Stimulated activated CD4-positive, alpha-beta T cell treated with anti-CD3 and anti-CD28 coated beads, Interleukin-12 subunit alpha, Interleukin-12 subunit beta, amount 100 ng/mL, for 4 hours (primary cell): ENCODE measurements at places on chromosomes 3 and 15.
A peak's percentile ranks its signal among the peaks of the same experiment; 100 is the strongest.

DNA sequence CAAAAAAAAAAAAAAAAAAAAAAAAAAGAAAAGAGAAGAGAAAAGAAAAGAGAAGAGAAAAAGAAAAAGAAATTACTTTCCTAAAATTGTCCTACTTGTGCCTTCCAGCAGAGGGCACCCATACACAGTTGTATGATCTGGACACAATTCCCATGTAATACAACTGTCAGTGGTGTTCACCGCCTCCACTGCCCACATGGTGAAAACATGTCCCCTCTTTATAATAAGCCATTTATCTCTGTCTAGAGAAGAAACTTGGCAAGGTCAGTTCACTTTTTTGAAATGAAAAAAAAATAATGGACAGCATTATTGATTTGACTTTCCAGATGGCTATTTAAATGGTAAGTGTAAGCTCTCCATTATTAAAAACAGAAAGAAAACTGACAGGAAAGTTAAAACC, 459.4 kb downstream of the GBE1 start:
- DNase-seq, result no peak

GRCh38 chr3:172471903-172472302, 23.6 kb upstream of the GHSR start:
- no peak for DNase-seq

GRCh38 chr3:129398803-129399144, 29.7 kb downstream of the EFCAB12 start:
- peak; percentile 18 for DNase-seq

GRCh38 chr3:46948830-46949671, 27.5 kb downstream of the CCDC12 start:
- no peak for DNase-seq

- DNase-seq, result no peak
Observed at GRCh38 chr3:172262991-172263608, 185.2 kb downstream of the GHSR start.

DNA sequence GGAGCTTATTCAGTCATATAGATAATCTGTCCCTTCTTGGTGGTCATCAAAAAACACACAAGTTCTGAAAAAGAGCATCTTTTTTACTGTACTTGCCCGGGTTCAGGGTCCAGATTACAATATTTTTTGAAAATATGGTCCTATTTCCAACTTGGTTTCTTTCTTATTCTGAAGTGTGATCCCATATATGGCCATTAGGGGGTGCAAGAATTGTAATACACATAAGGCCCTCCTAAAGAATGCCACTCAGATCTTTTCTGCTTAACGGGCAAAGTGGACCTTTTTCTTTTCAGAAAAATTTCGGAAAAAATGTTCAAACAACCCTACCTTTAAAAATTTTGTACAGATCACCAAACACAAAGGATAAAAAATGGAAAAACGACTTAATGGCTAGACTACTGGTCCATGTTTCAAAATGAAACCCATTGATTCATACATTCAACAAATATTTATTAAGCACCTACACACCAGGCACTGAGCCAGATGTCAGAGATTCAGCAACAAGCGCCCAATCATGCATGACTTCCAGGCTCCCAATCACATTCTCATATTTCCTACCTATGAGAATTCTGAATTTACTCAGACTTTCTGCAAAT, 102.0 kb upstream of the MYRIP start:
- no peak for DNase-seq

GRCh38 chr3:156379327-156379726, 175.6 kb downstream of the SSR3 start:
- no peak for DNase-seq

- no peak for DNase-seq
Observed at GRCh38 chr15:101534376-101534970, 45.0 kb upstream of the PCSK6 start.

DNA sequence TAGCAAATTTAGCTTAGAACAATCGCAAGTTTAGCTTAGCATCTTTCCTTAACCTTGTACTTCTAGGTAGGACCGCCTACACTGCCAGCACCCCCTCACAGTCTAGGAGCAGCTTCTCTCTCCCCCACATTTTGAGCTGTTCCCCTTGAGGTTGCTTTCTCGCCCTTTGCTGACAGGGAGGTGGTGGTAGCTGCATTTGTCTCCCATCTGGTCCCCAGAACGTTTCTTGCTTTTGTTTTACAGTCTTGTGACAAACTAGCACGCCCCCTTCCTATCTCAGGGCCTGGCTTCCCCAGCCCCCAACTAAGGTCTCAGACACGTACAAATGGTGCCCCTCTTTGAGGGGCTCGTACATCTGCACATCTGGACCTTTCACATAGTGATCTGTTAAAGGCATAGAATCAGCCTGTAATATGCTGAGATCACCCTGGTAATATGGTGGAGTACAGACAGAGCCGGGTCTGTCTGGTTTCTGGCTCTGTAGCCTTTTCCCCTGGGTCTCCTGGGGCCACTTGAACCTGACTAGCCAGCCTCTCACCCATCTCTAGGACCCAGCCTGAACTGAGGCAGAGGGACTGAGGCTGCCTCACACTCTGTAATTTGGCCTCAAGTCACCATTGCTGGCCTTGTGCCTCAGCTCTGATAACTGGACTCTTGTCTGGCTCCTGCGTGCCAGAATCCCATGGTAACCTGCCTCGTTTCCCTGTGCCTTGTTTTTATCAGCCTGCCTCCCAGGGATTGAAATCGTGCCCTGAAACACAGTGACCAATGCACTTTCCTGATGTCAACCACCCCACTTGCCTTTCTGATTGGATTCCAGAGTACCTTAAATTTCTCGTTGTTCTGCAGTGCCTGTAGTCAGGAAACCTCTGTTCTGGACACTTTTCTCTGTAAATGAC, 27.7 kb downstream of the CRTC3 start:
- no peak for DNase-seq

DNA sequence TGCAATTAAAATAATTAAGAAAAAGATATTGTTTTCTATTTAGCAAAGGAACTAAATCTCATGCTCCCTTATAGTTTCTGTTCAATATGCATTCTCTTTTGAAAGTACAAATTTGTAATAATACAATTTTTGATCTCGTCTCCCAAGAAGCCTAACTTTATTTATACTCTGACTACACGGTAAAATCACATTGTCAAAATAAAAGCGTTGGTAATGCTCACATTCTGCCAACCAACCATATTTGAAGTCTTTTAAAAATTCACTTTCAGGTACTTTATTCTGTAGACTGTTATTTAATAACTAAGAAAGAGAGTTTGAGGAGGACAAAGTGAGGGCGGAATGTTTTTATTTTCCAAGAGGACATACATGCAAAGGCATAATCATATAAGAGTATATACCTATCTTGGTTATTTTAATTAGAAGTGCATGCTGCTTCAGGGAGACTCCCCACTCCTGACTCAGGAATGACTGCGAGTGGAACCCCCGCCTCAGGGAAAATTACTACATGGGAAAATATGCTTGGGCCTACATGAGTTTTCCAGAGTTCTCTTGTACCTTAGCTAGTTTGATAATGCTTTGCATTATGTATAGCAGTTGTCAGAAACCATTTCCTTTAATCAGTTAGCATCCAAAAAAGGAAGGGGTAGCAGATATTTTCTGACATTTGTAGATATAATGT, 19.3 kb downstream of the MBNL1 start:
- DNase-seq, result no peak

GRCh38 chr3:73591286-73591800, 33.4 kb downstream of the PDZRN3 start:
- no peak for DNase-seq

- DNase-seq, result no peak
Observed at GRCh38 chr3:8145661-8146060, 356.0 kb upstream of the LMCD1 start.

GRCh38 chr3:13194285-13195209, 121.3 kb upstream of the IQSEC1 start:
- no peak for DNase-seq

GRCh38 chr15:57015897-57016296, 97.5 kb downstream of the TCF12 start:
- no peak for DNase-seq

DNA sequence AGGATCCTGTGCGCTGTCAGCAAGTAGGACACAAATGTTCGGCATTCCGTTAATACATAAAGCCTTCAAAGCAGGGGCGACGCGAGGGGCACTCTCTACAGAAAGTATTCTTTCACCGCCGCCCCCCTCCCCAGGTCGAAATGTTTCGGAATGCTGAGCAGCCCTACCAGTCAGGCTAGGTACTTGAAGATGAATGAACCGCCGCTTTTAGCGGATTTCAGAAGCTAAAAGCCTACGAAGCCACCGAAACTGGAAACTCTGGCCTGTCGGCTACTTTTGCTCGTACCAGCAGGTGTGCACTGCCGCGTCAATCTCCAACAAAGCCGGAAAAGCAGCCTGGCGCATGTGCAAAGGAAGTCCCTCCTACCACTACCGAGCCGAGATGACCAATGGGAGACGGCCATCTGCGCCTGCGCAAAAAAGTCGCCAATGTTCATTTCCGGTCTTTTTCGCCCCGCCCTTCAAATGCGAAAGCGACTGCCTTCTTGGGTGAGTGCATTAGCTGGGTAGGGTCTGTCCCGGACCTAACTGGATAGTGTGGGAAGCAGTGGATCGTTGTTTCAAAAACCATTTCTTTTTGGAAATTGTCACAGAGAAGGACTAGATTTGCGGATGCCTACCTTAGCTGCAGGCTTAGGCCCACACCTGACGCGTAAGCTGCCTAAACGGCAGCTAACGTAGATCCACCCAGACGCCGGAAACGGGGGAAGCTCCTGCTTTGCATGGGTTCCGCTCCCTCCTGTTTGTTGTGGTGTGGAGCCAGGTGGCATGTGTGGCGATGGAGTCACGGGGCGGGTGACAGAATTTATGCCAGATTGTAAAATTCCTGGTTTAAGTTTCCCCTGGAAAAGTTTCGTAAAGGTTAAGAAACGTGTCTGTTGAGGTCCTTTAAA, at the start of gene WDR5B:
TSS of gene WDR5B (minus strand) at position 301 of the 893 bp plus-strand sequence. CDS start 534 bp downstream, outside the sequence.
- DNase-seq, result peak; percentile 97

DNA sequence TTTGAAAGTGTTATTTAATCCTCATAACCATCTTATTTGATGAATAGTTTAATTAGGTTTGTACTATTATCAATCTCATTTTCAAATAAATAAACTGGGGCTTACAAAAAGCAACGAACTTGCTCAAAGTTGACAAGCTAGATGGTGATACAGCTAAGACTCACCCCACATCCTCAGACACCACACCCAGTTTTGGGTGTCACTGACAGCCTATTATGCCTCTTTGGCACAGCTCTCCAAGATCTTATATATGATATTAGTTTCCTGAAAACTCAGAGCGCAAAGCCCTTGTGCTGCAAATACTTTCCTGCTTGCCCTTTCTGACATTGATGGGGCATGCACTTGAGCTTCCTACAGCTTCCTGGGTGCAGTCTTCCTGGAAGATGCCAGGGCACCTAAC, 223.4 kb upstream of the GADL1 start:
- DNase-seq, result no peak

GRCh38 chr15:41562244-41562643, 3.2 kb downstream of the TYRO3 start:
- DNase-seq, result no peak

- DNase-seq, result no peak
Observed at GRCh38 chr15:72970933-72971760, 81.1 kb upstream of the NEO1 start.

- no peak for DNase-seq
Observed at GRCh38 chr3:45595364-45596195, 1.0 kb downstream of the LIMD1 start.

- DNase-seq, result no peak
Observed at GRCh38 chr15:62757535-62757934, 285.0 kb upstream of the TPM1 start.

- no peak for DNase-seq
Observed at GRCh38 chr15:24898715-24899272, 56.0 kb upstream of the SNRPN start.

GRCh38 chr3:55858302-55858701, 371.2 kb upstream of the WNT5A start:
- DNase-seq, result no peak

- no peak for DNase-seq
Observed at GRCh38 chr3:55704521-55704920, 217.4 kb upstream of the WNT5A start.

DNA sequence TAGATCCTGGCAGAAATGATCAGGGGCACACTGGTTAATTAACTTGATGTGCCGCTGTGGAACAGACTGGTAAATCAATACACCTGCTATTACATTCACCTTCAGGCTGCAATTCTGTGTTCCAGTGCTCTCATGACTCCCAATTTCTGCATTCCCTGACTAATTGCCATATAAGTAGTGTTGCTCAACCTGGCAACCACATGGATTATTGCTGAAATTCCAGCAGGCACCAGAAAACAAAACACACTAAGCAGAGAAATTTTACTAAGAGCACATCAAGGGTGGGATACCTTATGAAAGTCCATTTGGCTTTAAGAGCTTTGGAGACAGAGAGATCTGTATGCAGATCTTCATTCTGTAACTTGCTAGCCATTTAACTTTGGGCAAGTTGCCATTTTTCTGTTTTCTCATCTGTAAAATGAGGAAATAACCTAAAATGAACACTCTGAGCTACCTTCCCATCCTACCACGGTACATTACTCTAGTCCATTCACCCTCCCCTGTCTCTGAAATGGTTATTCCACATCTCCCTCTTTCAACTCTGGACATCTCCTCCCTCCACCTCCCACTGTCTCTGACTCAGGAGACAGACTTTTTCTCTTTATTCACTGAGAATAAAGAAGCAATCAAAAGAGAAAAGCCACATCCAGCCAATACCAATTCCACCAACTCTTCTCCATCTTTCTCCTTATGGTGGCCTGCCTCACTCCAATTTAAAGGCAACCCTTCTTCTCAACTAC, 54.6 kb downstream of the STAC start:
- no peak for DNase-seq

GRCh38 chr3:48548126-48548525, 8.5 kb downstream of the PFKFB4 start:
- DNase-seq, result no peak

DNA sequence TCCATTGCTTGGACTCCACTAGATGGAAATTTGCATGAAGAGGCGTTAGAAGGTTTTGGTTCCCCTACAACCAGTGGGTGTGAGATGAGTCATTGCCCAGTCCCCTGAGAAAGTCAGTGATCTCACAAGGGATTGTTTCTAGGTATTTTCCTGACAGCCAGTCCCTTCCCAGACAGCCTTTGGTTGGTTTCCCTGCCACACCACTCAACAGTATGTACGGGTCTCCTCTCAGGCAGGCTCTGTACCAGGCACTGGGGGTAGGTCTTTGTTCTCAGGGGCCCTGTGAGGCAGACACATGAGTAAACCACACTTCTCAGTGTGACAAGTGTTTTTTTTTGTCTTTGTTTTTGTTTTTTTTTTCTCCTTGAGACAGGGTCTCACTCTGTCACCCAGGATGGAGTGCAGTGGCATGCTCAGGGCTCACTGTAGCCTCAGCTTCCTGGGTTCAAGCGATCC, 4.0 kb downstream of the LAMP3 start:
- DNase-seq, result no peak
